ENCODE measurements at places on chromosomes 5 and 9.

DNA sequence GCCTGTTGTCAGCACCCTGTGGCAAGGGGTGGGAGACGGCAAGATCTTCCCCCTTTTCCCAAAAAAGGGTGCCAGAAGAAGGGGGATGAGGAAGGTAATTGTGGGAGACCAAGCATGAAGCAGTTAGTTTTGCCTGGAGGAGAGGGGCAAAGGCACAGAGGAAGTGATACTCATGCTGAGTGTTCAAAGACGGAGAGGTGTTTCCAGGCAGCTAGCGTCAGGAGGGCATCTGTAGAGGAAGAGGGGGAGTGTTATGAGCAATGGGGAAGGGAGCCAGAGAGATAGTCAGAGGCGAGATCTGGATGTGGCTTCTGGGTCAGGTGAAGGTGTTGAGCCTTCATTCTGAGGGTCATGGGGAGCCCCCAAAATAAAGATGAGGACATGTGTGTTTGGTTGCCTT, 26.9 kb upstream of the ADAM19 start:
- no peak for DNase-seq

DNA sequence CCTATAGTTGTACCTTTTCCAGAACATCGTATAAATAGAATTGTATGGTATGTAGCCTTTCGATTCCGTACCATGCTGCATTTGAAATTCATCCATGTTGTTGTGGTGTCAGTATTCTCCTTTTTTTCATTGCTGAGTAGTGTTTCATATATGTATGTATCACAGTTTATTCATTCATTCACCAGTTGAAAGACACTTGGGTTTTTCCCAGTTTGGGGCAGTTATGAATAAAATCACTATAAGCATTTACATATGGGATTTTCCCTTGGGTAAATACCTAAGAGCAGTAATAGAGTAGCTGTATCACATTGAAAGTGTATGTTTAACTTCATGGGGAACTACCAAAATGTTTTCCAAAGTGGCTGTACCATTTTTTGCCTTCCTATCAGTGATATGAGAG, 16.1 kb upstream of the FKTN start:
- DNase-seq, result no peak

GRCh38 chr5:133531594-133531993, 80.7 kb downstream of the FSTL4 start:
- DNase-seq, result no peak

- no peak for DNase-seq
Observed at GRCh38 chr5:10411336-10411735, 30.3 kb upstream of the ROPN1L start.

DNA sequence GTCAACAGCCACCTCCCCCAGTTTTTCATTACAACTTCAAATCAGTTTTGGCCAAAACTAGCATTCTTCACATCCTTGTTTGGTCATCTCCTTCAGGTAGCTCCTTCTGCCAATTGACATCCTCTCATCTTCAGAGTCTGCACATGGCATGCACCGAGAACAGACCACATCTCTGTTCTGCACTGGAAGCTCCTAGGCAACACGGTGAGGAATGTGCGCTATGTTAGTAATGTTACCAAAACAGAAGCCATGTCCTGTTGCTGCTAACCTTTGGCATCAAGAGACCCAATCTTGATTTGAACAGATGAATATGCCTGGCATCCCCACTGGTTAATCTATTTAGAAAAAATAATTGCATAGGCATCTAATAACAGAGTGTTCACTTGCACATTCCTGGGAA, 5.1 kb upstream of the HK3 start:
- no peak for DNase-seq

GRCh38 chr5:43309637-43310036, 3.6 kb downstream of the HMGCS1 start:
- DNase-seq, result no peak

GRCh38 chr9:132543960-132544359, 38.4 kb upstream of the BARHL1 start:
- DNase-seq, result no peak

- no peak for DNase-seq
Observed at GRCh38 chr9:136011703-136012496, 50.7 kb upstream of the UBAC1 start.

DNA sequence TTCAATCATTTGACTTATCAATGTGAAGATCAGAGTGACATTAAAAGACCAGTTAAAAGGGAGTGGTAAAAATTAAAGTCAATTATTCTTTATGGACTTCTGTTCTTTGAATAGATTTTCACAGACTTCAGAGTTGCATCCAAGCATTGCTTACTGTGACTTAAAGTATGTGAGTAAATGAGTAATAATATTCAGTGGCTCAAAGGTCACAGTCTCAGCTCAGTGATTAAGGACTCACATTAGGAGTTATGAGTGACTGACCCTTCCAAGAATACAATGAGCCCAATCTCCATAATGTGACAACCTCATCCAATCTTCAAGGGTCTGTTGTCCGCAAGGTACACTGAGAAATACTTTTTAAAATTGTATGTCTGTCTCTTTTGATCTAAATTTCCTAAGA, 811.2 kb downstream of the BRINP1 start:
- DNase-seq, result no peak

DNA sequence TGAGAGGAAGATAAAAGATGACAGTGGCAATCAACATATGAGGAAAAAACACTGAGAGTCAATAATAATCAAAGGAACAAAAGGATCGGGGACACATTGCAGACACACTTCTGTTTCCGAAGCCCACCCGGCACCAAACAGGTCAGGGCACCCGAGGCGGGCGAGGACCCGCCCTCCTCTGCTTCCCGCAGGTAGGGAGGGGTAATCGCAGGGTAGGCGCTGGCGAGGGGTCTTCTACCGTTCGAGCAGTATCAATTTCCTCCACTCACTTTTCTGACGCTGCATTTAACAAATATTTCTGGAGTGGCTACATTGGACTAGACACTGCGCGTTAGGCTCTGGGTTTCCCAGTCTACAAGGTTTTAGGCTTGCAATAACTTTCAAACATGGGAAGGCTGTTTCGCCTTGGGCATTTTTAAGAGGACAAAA, 1.3 kb downstream of the TXN start:
- no peak for DNase-seq

Measured in D721Med (cell line).